ENCODE measurements at places on chromosomes 2 and 18.

DNA sequence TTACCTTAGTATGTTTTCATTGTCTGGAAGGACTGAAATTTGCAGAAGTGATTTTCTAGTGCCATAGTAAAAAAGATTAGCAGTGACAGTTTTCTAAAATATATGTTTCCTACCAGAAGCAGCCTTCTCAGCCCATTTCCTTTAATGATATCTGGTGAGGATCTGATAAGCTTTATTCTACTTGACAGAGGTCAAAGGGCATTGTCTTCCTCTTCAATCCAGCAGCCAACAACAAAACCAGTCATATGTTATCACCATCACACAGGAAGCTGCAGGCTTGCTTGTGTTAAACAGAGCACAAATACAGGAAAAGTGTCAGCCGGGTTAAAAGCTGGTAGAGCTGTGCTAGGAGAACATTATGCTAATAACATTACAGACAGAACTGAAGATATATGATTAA is 35.6 kb upstream of the ZSWIM2 start:
- DNase-seq = no peak

DNA sequence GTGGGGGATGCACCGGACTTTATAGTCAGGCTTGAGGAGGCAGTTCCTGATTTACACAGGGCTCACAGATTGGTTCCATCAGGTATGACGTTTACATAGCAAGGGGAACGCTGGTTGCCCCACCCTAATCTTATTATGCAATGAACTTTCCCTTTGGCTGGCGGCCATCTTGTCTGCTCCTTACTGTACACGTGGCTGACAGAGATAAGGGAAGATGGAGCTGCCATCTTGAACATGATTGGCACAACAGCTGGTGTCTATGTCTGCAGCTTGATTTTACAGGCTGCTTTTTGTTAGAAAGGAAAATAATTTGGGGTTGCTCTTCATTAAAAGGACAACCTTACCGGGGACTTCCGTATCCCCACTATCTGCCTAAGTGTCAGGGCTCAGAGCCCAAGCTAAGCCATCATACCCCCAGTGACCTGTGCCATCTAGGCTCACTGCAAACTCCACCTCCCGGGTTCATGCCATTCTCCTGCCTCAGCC is 33.5 kb upstream of the ATG16L1 start:
- no peak for DNase-seq

DNA sequence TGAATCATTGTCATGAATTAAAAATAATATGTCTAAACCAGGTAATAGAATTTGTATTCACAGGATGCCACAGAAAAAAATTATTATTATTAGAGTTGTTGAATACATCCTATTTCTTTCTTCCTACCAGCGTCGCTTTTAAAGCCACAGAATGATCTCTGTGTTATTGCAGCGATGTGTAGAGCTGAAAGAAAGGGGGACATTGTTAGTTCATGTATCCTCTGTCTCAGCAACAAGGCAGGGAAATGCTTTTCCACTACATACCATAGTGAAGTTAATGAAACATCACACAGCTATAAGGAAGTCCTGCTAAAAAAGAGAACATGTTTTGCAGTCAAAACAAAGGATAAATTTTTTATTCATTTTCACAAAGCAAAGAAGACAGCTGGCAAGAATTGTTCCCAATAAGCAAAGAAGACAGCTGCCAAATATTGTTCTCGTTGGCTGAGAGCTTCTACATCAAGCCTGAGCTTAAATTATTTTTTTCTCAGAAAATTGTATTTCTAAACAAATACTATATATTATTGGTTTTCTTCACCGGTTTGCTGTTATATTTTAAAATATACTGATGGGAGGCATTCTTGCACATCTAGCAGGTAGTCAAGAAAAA is 1234.4 kb downstream of the SUCLG1 start:
- no peak for DNase-seq

DNA sequence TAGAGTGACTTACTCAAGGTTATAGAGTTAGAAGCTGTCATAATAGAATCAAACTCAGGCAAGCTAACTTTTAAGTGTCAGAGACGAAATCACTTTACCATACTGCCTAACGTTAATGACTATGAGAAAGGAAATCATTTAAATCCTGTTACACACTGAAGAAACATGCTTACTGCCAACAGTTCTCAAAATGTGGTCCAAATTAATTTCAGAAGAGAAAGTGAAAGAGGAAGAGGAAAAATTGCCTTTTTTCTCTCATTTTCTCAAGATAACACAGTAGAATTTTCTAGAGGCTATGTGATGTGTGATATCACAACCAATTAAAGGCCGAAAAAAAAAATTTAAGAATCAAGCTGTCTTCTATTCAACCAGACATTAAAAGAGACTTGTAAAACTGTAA is 1362.7 kb upstream of the CHAC2 start:
- DNase-seq = no peak

DNA sequence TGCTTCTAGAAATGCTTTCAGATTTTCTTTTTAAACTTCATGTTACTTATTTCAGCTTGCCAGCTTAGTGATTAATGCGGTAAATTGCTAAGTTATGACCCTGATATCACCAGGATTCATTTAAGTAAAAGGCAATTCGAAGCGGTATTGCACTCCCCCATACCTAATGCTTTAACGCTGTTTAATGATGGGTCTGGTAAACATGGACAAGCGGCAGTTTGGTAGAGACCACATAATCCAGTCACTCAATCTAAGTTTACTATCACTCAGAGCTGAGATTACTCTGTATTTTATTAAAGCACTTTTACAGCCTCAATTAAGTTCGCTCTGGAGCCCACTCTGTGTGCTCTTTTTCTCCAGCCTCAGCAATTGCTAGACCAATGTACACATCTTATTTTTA is 118.2 kb upstream of the SCN7A start:
- no peak for DNase-seq

GRCh38 chr18:48922226-48922800 is 28.5 kb downstream of the SMAD7 start:
- no peak for DNase-seq

DNA sequence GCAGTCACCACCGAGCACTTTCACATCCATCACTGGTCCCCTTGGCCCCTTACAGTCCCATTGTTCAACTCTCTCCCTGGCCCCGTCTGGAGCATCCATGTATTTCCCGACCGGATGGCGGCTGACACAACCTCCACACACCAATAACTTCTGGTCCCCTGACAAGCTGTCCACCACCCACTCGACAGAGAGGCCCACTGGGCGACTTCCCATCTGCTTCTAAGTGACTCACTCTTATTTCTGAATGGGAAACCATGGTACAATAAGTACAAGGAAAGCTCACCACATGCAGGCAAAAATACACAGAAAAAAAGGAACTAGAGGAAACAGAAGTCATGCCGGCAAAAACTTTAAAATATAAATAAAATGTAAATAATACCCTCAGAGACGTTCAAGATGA is 82.9 kb upstream of the RAB12 start:
- DNase-seq = no peak

DNA sequence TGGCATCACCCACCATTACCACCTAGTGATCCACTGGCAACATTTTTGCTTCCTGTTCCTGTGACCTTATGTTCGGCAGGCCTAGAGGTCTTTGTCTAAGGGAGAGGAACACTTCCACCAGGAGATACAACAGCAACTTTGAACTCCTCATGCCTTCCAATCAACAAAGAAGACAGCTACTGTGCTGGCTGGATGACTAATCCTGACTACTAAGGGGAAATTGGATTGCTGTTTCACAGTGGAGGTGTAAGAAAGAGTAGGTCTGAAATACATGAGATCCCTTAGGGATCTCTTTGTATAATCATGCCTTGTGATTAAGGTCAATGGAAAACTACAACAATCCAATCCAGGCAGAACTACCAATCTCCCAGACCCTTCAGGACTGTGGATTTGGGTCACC is 45.2 kb downstream of the EIF2AK3 start:
- DNase-seq = no peak

DNA sequence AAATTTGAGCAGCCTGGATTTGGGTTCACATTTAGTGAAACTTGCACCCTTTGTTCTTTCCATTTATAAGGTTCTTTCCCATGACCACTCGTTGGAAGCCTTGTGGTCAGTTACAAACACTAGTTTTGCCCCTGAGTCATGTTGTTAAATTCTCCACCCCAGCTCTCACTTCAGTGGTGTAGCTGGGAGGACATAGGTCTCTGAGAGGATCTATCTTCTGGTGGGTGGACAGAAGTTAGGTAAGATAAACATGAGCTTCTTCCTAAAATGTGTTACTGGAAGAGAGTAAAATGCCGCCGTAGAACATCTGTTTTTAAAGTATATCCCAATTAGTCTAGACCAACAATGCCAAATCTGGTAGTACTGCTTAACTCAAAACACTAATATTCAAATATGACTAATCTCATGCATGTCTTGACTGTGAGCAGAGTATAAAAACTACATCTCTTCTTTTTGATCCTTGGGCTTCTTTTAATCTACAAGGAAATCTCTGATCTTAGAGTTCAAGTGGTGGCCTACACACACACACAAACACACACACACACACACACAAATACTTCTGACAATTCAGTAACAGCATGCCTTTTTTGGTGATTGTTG is 162.6 kb upstream of the FN1 start:
- DNase-seq = no peak

DNA sequence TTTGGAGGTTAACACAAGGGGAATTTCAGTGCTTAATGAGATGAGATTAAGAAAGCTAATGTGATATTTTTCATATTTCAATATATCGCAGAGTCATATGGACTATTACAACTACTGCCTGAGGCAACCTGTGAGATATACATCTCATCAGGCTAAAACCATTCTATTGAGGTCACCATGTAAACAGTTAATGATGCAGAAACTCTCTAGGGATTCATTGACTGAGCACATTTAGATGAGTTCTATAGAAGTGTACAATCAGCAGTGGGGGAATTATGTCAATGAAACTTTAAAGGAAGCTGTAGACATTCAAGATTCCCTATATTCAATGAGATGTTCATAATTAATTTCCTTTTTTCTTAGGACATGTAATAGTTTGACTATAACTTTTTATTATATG is 687.4 kb upstream of the SYT4 start:
- no peak for DNase-seq

- no peak for DNase-seq
Observed at GRCh38 chr2:46554397-46554796, 75.0 kb downstream of the TMEM247 start.

DNA sequence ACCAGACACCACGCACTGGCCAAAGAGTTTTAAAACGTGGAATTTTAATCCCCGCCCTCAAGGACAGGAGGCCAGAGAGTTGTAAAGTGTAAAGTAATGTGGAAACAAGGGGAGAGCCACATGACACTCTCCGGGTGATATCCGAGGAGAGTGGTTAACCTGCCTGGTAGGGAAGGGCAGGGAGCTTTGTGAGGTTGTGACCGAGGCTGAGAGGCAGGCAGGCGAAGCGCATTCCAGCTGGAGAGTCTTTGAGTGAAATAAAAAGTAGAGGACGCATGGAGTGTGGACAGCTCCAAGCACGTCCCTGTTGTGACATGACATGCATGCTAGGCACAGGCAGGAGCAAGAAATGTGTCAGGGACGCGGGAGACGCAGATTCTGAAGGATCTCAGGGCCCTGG is 539.5 kb downstream of the RNF144A start:
- DNase-seq = no peak

DNA sequence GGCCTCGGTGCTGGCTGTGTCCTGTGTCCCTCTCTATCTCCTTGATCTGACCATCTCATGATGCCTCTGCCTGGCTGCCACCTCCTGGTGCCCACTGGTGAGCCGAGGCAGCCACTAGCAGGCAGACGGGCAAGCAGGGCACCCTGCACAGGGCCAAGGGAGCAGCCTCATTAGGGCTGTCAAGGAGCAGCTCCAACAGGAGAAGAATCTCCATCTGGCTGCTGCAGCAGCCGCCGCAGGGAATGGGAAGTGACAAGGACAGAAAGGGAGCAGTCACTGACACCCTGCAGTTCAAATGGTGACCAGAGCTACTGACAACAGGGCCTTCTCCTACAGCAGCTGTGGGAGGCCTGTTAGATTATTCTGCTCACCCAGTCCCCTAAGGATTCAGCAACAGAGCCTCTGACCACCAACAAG is 32.6 kb downstream of the ALPK2 start:
- no peak for DNase-seq

GRCh38 chr2:236512902-236513435 is 56.7 kb upstream of the ACKR3 start:
- DNase-seq = no peak

DNA sequence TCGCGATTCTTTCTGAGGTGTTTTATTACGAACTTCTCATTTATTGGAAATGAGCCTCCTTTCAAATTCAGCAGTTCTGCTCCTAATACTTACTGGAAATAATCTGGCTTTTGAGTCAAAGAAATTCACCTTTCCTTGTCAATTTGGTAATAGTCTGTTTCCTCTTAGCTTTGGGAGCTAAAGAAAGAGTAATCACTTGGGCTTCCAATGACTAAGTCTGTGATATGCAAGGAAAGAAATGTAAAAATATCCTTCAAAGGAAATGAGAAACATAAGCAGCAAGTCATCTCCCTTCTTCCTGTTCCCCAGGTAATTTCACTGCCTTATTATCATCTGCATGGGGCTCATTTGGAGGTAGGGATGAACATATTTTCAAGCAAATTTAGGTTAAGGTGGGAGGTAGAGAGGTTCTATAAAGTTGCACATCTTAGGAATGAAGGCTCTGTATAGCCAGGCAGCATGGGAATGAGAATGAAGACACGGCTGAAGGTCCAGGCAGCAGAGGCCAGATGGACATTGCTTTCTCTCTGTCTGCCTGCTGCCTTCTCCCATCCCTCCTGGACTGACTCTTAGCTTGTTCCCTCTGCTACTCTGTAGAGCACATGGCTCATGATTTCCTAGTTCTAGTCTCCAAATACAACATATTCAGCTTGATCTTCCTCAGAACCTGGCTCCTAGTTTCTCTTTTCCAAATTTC is 1.0 kb downstream of the SPP2 start:
- DNase-seq = no peak

DNA sequence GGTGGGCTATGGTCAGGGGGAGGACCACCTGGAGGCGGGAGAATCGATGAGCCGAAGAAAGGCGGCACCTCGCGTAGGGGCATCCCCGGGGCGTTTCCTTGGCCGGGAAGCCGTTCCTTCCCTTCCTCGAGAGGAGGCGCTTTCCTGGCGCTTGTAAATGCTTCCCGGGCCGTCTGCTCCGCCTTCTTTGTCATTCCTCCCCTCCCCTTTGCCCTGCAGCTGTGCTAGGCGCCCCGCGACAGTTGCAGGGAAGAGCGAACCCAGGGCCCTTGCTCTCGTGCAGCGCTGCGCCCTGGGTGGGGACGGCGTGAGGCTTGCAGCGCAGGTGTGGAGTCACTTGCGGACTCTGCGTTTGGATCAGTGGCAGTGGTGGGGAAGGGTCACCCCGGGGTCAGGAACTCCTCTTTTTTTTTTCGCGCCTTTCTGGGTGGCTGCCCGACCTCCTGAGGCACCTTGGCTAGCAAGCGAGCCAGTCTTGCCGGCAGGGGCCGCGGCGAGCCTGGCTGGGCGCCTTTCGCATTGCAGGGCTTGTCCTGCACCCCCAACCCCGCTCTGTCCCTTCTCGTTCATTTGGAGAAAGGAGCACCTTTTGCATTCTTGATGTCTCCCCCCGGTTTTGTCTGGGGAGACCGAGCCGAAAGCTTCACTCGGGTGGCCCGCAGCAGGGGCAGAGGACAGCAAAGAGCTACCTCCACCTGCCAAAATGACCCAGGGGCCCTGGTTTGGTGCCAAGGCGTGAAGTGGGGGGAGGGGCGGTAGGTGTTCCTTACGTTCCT is 858 bp downstream of the KCNS3 start:
- peak; percentile 25 for DNase-seq

Measured in amniotic stem cell (primary cell).